H7 (cell line): ENCODE measurements at places on chromosomes 6 and 20. TPM values are rescaled to one million over a fixed set of nuclear protein-coding genes. Genes with fewer than 3 reads are reported as not detected.

- no peak for DNase-seq
Observed at GRCh38 chr6:107319906-107320530, 139.3 kb downstream of the PDSS2 start.

DNA sequence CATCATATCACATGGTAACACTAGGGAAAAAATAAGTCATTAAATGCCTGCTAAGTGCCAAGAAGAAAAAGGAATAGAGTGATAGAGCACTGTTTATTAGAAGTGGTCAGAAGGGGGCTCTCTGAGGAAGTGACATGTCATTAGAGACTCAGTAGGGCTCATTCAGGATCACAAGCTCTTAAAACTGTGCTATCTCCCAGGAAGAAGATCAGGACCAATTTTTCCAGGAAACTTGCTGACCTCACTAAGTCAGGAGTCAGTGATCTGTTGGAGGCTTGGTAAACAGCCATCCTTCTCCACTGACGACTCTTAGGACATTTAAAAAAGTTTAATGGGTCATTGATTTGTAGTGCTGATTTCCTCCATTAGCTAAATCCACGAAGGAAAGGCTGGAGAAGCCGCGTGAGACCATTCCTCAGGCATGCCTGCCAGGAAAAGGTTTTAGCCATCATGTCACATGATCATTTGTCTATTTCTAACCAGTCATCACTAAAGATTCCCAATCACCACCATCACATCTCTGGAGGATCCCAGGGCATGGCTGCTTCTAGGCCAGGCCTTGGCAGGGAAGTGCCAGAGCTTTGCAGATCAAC, 5.9 kb upstream of the PTPN1 start:
- no peak for DNase-seq

GRCh38 chr6:79671600-79672266, 40.6 kb downstream of the SH3BGRL2 start:
- DNase-seq = no peak

PROKR2 gene
- 0.74 and 1.2 TPM in 2 replicates for total RNA-seq

PTPRA gene
- total RNA-seq = 22.1 and 36.3 TPM in 2 replicates

- no peak for DNase-seq
Observed at GRCh38 chr6:128515550-128516513, 4.6 kb downstream of the PTPRK start.

DNA sequence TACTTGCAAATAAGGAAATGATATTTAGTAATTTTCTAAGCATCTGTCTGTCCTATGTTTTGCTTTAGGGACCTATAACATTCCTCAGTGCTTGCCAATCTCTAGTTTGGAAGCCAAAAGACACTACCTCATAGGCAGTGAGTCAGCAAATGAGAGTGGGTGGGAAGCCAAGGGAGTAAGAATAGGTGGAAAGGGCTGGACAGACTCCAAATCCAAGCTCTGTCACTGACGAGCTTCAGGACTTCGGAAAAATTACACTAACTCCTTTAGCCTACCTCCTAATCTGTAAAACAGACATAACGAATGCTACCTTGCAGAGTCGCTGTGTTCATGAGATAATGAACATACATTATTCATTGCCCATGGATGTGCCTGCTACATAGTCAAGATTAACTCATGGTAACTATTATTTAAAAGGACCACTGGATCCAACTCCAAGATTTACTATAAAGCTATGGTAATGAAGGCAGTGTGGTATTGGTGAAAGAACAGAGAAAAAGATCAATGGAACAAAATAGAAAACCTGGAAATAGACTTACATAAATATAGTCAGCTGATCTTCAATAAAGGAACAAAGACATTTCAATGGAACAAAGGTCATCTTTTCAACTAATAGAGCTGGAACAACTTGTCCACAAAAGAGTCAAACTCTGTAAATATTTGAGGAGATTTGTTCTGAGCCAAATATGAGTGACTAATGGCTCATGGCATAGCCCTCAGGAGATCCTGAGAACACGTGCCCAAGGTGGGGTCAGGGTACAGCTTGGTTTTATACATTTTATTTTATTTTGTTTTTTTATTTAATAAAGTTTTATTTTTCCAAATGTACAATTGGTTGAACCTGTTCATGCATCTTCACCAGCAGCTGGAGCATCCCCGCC, 64.1 kb downstream of the FAM50B start:
- no peak for DNase-seq

DNA sequence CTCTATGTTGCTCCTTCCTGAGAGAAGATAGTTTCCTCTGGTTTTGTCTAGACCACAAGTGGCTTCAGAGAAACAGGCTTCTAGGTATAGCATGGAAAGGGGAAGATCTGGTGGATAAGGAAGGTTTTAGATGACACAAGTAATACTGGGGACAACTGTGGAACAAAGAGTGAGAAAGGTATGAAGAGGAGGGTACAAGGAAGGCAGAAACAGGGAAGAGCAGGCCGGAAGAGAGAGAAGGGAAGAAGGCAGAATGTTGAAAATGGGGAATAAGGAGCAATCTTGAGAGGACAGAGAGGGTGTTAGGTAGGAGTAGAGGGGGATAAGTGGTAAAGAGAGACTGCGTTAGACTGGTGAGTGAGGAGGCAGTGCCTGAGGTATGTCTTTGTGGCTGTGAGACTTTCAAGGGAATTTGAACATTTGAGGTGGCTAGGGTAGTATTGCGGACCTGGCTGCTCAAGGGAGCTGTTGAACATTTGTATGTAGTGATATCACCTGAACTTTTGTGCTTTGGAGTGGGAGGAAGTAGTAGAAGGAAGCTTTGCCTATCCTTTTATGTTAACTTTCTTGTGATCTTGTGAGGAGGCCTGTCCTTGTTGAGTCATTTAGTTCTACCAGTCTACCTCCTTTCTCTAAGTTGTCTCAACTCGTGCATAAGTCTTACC, 69.5 kb downstream of the FOXO3 start:
- DNase-seq = no peak

GRCh38 chr6:144265390-144265789, 19.7 kb upstream of the UTRN start:
- DNase-seq = peak; percentile 79

GRCh38 chr6:5025911-5026819, 22.3 kb upstream of the RPP40 start:
- peak; percentile 85 for DNase-seq

HLA-DRB5 gene
- 0.21 TPM in 1 of 2 replicates, not detected in the other for total RNA-seq

DNA sequence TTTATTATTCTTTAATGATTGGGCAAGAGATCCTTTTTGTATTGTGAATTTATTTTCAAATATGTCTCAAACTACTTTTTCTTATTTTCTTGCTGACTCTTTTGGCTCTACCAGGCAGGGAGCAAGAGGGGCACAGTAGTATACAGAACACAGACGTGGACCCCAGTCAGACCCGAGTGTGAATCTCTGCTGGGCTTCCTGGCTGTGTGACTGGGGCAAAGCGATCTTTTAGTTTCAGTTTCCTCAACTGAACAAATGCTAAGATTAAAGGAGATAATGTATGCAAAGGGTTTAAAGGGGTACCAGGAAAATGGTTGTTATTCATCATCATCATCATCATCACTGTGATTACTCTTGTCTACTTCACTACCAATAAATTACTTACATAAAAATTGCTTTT, 317.5 kb downstream of the HIVEP2 start:
- DNase-seq = no peak

HSPA12B gene
- 0.97 and 2.4 TPM in 2 replicates for total RNA-seq
